ENCODE measurements at places on chromosomes 16 and 17.

- peak; percentile 100 for DNase-seq
These were observed 6.7 kb upstream of the CD68 start for GRCh38 chr17:7572588-7573323.

DNA sequence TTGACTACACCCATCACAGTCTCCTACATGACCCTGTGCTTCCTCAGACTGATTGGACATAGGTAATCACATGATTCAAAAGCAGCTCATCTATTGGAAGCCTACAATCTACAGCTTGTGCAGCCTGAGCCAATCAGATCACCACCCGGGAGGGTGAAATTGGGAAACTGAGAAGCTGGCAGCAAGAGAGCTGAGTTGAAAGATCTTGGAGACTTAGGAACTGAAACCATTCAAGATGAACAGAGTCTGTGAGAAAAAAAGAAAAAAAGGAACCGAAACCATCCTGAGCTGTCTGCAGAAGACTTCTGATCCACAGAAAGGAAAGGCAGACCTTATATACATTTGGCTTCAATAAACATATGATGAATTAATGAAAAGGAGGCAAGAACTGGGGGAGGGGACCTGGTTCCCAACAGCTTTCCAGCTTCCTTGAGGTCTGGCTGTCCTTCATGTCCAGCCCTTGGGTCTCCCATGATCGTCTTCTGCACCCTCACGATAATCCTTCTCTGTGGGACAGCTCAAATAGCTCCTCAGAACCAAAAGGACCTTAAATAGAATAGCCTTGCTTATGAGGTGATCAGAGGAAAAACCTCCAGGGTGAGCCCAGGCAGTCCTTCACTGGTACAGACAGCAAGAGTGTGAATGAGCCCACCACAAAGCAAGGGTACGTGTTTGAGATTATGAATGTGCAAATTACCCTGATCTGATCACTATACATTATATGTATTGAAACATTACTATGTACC is 32.6 kb downstream of the PLXDC1 start:
- DNase-seq = no peak

- DNase-seq = no peak
These were observed 454.8 kb upstream of the CDH11 start for GRCh38 chr16:65576631-65577030.

GRCh38 chr16:57735755-57736418 is at the start of gene KATNB1:
Gene KATNB1 (plus strand): TSS chr16:57735770. CDS start chr16:57737244, 1,474 bp downstream.
- DNase-seq = no peak

DNA sequence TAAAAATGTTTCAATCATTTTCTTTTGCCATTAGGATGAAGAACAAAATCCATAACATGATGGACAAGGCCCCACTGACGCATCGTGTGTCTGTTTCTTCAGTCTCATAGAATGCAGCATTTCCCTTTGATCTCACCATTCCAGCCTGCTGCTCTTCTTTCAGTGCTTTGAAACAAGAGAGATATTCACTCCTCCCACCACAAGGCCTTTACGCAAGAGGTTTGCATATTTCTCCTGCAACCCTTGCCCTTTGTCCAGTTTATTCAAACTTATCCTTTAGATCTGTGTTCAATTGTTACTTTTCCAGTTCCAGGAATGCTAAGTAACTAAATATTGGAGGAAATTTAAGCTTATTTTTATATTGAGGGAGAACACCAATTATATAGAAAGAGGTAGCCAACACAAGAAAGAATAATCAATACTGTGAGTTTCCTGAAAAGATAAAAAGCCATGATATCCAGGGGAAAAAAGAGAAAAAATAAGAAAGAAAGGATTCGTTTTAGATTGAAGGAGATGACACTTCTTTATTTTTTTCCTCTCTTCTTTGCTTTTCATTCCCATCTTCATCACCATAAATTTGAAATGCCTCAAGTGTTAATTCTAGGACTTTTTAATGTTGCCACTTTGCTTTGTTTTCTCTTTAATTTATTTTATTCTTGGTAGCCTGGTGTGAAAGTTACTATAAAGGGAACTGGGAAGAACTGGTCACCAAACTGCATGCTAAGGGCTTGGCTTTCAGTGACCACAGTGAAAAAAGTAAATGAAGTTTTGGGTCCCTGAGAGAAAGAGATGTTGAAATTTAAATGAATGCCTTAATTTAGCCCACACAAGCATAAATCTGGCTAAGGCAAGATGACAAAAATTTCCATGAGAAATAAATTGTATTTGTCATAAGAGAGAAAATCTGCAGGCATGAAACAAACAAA is 102.1 kb downstream of the KIF2B start:
- DNase-seq = peak; percentile 4

GRCh38 chr16:12907670-12908233 is 6.4 kb downstream of the SHISA9 start:
- DNase-seq = peak; percentile 33

DNA sequence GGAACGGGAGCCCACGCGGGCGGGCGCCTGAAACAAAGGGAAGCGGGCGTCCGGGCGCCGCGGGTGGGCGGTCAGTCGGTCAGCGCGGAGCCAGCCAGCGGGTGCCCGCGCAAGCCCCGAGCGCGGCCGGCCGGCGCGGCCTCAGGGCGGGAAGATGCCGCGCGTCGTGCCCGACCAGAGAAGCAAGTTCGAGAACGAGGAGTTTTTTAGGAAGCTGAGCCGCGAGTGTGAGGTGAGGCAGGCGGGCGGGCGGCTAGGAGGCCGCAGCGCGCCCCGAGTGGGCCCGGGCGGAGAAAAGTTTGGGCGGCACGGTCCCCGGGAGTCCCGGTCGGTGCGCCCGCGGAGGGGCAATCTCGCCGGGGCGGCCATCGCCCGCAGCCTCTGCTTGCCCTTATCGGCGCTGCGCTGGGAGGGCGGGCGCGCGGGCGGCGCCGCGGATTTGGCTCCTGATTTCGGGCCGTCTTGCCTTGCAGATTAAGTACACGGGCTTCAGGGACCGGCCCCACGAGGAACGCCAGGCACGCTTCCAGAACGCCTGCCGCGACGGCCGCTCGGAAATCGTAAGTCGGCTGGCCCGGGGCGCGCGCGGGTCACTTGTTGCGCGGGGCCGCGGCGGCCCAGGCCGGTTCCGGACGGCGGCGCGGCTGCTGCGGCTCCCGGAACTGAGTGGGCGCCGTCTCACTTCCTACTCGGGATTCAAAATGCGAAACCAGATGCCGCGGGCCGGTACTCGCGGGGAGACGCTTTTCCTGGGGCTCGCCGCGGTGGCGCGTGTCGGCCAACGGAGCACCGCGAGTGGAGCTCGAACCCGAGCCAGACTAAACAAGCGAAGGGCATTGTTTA is 526 bp downstream of the CBFB start:
- peak; percentile 62 for DNase-seq

DNA sequence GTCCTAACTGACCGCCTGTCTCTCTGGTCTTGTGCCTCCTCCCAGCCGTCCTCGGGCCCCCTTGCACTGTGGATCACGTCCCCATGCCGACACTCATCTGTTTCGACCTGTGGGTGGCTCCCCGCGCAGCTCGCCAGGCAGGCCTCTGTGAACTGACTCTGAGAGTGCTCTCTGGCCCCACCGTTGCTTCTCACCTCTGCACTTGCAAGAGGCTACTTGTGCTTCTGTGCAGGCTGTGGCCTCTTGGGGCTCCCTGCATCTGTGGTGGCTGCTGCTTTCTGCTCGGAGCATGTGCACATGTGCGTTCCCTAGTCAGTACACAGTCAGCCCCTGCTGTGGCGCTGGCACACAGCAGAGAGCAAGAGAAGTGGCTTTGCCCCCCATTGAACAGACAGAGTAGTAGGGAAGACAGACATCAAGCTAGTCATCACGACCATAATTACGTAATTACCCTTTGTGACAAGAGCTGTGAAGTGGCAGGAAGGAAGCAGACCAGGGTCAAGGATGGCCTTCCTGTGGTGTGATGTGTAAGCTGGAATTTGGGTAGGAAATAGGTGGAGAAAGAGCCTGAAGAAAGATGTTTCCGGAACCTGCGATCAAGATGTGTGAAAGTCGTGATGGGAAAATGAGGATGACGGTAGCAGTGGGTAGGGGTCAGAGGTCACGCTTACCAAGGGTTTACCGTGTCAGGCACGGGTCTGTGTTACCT is 256.0 kb upstream of the CACNG5 start:
- no peak for DNase-seq

GRCh38 chr16:85326113-85326793 is 214.0 kb upstream of the CIBAR2 start:
- no peak for DNase-seq

GRCh38 chr16:30585400-30586191 is at the start of gene ZNF785:
Gene ZNF785 (minus strand): TSS chr16:30585697. CDS start chr16:30585611, 86 bp downstream.
- DNase-seq = peak; percentile 99

DNA sequence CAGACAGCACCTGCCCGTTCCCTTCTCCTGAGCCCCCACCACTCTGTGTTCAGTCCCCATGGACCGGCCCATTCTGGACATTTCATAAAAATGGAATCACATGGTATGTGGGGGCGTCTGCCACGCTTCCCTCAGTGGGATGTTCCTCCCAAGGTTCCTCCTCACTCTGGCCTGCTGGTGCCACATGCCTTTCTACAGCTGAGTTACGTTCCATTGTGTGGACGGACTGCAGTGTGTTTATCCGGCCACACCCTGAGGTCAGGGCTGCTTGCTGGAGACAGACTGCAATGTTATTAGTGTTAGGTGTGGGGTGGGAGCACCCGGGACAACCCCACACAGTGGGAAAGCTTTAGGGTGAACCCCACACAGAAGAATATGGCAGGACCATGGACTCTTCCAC is 5.9 kb upstream of the AATK start:
- no peak for DNase-seq

GRCh38 chr17:37746617-37747016 is 1.8 kb upstream of the HNF1B start:
- peak; percentile 29 for DNase-seq

DNA sequence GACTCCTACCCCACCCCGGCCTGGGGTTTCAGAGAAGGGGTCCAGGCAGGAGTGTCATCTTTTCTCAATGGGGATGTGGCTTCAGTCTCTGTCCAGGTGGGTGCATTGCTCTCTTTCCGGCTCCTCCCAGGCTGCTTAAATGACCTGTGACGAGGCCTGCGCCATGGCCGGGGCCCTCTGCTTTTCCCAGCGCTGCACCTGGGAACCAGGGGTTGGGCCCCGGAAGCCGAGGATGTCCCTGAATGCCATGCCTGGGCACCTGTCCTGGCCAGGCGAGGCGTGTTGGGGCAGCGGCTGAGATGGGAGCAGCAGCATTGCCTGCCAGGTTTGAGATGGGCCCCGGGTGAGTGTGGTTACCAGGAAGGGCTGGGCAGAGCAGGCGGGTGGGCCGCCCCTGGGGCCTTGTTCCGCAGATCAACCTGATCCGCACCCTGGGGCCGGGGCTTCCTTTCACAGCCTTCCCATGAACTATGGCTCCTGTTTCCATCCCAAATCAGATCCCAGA is 147.4 kb downstream of the SEC14L1 start:
- DNase-seq = no peak

DNA sequence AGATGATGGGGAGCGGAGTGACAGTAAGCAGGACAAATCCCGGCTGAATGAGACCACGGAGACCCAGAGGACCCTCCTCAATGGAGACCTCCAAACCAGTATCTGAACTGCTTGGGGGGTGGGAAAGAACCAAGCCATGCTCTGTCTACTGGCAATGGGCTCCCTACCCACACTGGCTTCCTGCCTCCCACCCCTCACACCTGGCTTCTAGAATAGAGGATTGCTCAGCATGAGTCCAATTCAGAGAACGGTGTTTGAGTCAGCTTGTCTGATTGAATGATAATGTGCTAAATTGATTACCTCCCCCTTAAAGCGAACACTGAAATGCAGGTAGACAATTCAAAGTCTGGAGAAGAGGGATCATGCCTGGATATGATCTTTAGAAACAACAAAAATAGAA is 5.5 kb downstream of the SSTR2 start:
- no peak for DNase-seq

GRCh38 chr16:62954144-62955032 is 918.1 kb upstream of the CDH8 start:
- no peak for DNase-seq

GRCh38 chr17:74512624-74513091 is 18.6 kb downstream of the CD300LB start:
- peak; percentile 89 for DNase-seq

DNA sequence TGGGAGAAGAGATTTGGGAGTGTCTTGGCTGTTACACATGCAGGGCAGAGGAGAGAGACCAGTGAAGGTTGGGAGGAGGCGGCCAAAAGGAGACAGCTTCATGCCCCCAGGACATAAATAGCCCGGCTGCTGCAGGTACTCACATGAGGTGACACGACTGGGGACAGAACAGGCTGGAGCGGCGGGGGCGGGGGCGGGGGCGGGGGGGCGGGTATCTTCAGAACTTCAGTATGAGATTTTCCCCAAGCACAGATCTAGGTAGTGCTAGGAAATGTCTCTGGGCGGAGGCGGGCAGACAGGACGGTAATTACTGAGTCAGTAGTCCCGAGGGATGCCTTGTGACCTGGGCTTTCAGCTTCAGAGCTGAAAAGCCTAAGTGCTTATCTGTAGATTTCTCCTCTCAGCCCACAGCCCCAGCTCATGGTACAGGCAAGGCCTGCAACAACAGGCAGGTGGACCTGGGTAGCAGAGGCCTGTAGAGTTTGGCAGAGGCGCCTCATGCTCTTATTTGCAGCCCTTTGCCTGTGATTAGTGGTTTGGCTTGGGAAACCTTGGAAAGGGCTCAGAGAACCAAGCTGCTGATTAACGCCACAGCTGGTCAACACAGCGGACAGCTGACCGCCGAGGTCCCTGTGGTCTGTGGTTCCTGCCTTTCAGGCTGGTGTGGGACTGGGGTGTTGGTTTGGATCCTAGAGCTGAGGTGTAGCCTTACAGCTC is 24.5 kb downstream of the UNK start:
- peak; percentile 22 for DNase-seq

DNA sequence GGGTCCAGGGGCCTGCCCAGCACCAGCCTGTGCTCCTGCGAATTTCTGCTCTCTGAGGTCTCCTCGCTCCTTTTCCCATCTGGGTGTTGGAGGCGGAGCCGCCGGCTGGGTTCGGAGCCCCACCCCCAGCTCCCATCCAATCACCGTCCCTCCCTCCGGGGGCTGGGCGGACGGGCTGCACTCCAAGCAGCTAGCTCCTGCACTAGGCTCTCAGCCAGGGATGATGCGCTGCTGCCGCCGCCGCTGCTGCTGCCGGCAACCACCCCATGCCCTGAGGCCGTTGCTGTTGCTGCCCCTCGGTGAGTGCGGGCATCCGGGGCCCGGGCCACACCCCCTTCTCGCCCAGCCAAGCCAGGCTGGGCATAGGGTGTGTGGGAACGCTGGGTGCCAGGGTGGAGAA is at the start of gene NRN1L:
TSS of gene NRN1L (plus strand) at position 202 of the 400 bp plus-strand sequence. CDS start at position 221, 19 bp downstream.
- peak; percentile 70 for DNase-seq

DNA sequence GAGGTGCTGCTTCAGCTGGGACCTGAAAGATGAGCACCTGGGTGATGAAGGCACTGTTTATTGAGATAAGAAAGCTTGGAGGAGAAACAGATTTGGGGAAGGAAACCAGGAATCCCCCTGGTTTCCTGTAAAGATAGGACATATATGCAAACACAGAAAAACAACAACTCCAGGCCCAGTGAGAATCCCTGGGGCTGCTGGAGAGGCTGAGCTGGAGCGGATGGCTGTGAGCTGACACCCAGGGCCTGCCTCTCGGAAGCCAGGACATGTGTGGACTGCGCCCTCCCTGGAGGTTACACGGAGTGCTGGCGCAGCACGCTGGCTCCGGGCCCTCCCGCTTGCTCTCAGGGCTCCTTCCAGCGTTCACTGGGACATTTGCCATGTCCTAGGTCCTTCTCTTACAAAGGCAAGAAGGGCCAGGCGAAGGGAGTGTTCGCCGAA is 57.5 kb downstream of the CYB5B start:
- DNase-seq = no peak
